ENCODE measurements at places on chromosomes 16 and 17.

- DNase-seq = no peak
Measured at GRCh38 chr17:43438626-43439025, 39.8 kb downstream of the ARL4D start.

DNA sequence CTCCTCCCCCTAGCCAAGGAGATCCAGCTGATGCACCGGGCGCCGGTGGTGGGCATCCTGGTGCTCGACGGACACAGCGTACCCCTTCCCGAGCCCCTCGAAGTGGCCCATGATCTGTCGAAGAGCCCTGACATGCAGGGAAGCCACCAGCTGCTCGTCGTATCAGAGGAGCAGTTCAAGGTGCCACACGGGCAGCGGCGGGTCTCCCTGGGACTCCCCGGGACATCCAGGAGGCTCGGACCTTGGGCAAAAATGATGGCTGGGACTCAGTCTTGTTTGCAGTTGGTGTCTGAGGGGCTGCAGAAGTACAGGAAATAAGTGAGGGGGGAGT, 15.8 kb upstream of the MYO15B start:
- DNase-seq = no peak

- DNase-seq = no peak
Measured at GRCh38 chr17:48543854-48544348, 1.0 kb downstream of the HOXB2 start.

GRCh38 chr17:59327981-59328290, 3.5 kb upstream of the YPEL2 start:
- no peak for DNase-seq
